ENCODE measurements at places on chromosomes 7 and 10.

- DNase-seq: no peak
Observed at GRCh38 chr7:70894799-70895198, 237.1 kb upstream of the GALNT17 start.

GRCh38 chr10:110305767-110306451 is 1.2 kb upstream of the SMNDC1 start:
- DNase-seq: peak; percentile 62

DNA sequence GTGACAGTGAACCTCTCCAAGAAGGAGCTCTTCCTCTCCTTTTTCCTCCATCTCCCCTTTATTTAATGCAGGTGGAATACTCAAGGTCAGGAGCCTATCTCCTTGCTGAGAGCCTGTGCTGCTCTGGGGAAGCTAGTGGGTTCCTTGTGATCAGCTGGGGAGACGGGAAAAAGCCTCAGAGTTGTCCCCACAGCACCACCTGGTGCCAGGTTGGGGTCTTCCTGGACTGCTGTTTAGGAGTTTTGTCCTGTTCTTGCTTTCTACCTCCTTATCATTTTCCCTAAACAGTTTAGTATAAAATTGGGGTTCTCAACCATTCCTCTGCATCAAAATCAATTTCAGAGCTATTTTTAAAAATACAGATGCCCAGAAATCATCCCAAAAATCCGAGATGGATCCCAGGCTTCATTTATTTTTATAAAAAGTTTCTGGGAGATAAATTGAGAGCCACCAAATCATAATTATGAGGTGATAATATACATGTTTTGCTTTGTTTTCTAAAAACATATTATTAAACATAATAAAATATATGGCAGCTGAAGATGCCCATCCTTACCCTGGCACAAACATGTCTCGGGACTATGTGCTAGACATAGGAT is 44.3 kb downstream of the MACC1 start:
- DNase-seq: peak; percentile 35

GRCh38 chr10:8048281-8049008 is 6.0 kb upstream of the GATA3 start:
- no peak for DNase-seq

- DNase-seq: no peak
Observed at GRCh38 chr7:100063376-100063775, 13.8 kb downstream of the ZSCAN21 start.

DNA sequence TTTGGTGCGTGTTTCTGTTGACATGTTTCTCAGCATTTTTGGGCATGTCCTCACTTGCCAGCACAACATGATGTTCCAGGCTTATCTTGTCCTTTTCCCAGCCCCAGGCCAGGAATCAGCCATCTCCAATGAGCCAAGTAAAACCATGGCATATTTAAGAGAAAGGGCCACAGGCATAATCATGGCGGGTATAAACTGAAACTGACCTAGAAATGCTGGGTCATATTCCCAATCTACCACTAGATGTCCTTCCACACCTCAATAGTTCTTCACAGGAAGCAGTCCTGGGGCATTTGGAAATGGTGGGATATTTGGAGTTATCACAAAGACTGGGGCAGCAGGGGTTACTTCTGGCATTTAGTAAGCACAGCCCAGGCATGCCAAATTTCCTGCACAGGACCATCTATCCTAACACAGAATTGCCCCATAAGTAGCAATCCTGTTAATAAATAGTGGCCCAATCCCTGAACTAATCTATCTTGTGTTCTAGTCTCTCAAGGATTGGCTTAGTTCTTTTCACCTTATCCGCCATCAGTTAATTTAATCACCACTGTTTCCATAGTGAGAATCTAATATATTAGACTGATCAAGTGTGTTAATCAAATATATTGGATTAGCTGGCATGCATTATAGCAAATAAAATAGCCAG is 101.6 kb downstream of the NPSR1 start:
- peak; percentile 7 for DNase-seq

DNA sequence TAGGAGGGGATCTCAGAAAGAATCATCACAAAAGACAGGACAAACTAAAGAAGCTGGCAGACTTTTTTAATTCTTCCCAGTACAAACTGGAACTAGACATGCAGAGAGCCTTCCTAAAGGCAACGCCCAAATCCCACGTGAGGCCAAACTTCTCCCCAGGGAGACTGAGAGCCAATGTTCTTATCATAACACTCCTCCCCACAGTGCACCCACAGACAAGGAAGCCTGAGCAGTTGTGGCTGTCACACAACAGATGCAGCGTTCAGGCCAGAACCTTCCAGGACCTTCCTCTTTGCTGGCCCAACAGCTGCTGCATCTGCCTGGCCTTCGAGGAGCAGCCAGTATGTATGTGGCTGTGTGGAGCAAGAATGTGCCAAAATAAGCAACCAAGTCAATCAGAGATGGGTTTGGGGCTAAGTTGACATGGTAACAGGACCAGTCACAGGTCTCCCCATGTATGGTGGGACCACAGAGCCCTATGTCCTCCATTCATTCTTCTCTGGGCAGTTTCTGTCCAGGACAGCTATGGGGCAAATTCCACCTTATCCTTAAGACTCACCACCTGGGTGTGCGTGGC is 34.9 kb downstream of the SRPK2 start:
- DNase-seq: no peak

DNA sequence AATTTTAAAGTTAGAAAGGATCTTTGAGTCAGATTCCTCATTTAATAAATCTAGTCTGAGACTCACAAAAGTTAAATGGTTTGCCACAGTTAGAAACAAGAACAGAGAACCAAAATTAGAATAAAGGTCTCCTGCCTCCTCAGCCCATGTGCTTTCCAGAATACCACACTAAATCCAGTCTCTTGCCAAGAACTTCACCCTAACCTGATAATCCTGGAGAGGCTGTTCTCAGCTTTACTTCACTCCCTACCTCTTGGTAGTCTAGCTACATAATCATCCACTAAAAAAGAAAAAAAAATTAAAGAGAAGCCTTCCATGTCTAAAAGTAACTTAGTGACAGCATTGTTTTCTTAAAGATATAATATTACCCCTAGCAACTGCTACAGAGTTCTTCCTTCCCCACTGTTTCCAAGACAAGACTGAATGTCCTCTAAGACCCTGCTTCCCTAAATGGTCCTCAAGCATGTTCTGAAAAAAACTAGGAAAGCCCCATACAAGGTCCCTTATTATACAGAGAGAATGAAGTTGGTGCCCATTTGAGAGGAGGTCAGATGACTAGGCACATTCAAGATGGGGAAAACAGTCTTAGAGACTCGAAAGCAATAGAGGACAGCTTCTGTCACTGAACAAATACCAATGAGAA is 56.8 kb downstream of the ZNF438 start:
- no peak for DNase-seq

- DNase-seq: no peak
Observed at GRCh38 chr10:95277201-95277570, 13.6 kb downstream of the PDLIM1 start.

Data from GM04504 (cell line).